Effector CD4-positive, alpha-beta T cell (primary cell): ENCODE measurements at places on chromosomes 12 and 14.

DNA sequence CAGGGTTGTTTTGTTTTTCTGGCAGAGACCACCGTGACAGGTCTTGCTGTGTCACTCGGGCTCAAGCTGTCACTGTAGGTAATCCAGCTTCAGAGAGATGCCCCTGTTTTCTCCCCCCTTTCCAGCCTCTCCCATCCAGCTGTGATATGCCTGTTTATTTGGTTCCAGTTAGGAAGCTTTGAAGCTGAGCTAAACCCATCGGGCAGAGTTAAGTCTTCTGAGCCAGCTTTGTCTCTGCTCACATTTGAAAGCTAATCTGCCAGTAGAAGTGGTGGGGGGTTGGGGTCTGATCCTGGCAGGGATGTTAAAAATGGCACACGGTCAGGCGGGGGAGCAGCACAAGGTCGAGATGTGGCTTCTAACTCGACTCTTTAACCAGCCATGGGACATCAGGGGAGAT, 130.0 kb downstream of the TSPAN9 start:
- DNase-seq: no peak

- DNase-seq: no peak
Observed at GRCh38 chr12:51904951-51905470, 2.3 kb upstream of the ACVRL1 start.

- DNase-seq: no peak
Observed at GRCh38 chr12:76202621-76203020, 118.1 kb upstream of the NAP1L1 start.

DNA sequence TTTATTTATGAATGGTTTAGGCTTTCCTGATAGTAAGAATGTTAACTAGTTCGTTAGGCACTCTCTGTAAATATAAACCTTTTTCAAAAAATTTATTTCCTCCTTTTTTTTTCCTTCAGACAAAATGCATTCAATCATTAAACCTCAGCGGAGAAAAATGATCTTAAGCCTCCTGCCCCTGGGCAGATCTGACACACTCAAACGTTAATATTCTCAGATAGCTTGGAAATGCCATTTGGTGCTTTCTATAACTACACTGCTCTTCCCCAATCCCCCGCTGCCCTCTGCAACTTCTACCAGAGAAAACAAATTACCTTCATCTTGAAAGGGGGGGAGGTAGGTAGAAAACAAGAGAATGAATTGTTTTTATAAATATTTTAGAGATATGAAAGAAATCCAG, 521.2 kb downstream of the MED13L start:
- no peak for DNase-seq

GRCh38 chr14:77543240-77543551, 44.6 kb upstream of the ISM2 start:
- DNase-seq: no peak

DNA sequence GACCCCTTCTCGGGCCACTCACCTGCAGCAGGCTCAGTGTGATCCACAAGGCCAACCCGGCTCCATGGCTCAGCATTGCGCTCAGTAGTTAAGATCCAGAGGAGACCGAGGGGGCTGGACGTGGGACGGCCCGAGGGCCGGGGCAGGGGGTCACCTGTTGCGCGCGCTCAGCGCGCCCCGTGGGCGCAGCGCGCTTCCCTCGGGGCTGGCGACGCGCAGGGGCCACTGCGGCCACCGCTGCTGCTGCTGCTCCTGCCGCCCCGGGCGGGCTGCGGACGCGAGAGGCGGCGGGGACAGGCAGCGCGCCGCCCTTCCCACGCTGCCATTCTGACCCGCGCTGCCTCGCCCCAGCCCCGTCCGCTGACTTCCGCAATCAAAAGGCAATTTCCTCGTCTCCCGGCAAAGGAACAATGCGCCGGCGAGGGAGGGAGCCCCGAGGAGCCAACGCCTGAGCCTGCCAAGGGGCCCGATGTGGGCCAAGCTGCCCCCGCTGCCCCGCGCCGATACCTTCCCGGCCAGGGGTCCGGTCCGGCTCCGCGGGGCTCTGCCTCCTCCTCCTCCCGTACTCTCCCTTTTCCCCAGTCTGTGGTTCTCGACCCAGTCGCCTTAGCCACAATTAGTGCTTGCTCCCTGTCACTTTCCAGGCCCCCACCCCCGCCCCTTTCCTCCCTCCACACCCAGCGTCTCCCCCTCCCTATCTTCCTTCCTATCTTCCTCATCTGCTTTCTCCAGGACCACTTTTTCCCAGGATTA, 27.3 kb downstream of the PTPRB start:
- DNase-seq: no peak
